Fibroblast of villous mesenchyme (primary cell): ENCODE measurements at places on chromosomes 16 and 17.

DNA sequence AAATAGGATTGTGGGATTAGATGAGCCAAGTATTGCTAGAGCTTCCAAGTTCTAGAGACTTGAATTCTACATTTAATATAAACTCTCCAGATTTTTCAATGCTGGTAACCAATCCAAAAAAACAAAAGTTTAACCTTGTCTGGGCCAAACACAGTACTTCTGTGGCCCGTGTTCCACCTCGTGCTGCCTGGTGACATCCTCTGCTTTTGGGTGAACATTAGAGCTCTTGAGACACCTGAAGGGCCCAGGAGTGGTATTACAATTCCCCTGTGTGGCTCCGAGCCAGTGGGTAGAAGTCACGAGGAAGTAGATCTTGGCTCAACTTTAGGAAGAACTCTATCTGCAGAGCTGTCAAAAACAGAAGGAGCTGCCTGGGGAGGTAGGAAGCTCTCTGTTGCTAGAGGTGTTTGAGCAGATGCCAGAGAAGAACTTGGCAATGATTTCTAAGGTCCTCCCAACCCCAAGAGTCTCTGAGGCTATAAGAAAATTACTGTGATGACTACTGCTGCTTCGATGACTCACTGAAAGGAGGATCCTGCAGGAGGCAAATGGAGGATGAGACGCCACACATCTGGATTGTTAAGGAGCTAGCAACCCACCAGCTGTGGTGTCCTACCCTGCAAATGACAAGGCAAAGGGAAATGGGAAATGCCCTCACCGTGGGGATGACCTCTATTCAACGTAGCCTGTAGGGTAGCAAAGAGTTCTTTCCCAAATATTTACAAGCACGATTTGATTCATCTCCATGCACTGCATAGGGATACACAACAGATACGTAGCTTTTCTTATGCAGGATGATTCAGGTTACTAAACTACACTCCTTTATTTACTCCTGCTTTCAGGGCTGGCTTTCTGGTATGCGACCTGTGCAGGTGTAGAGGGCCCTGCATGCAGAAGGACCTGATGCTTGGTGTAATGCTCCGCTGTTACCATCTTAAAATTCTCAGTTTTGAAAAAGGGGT is 45.8 kb upstream of the GAS7 start:
- DNase-seq: peak; percentile 39

DNA sequence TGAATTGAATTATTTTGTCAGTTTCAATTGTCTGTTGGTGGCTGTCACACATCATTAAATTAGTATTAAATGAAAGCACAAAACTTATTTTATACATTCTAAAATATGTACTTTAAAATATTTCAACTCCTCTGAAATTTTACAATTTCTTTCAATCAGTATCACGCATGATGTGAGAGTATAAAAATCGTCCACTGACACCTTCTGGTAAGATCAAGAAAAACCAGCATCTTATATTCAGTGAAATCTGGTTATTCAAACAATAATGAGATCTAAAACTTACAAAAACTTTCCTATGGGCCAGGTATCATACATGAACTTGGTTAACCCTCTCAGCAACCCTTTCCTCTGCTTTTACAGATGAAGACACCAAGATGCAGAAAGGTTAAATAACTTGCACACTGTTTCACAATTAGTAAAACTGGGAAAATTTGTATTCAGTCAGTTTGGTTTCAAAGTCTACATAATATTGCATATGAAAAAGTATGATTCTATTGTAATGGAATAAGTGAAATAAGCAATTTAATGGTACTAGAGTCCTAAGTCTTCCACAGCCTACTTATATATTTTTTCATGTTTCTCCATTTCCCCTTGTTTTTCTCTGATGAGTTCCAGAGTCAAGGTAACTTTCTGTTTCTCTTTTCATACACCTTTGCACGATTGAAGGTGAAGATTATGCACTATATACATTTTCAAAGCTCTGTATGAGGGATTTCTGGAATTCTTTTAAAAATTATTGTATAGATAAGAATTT is 58.7 kb downstream of the EFCAB5 start:
- no peak for DNase-seq

DNA sequence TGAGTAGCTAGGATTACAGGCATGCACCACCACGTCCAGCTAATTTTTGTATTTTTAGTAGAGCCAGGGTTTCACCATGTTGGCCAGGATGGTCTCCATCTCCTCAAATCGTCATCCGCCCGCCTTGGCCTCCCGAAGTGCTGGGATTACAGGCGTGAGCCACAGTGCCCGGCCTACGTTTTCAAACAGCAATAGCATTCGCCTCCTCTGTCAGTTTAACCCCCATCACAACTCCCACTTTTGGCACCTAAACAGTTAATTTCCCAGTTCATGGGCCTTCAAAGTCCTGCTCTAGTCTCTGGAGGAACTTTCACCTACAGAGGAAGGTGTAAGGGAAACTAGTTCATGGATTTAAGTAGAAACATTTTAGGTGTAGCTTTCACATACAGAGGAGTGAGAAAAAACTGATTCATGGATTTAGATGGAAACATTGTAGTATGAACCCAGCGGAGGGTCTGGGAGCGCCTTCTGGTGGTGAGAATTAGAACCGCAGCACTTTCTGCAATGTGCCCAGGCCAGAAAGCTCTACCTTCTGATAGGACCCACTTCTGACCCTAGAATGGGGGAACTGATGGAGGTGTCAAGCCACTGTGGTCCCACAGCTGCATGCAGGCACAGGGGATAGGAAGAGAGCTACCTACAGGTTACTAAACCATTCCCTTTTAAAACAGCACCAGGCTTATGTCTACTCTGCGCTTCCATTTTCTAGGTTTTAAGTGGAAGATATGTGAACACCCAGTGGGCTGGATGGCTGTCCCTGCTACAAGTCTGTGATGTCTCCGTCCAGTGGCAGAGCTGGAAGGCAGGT is 12.0 kb upstream of the MEOX1 start:
- peak; percentile 63 for DNase-seq

- no peak for DNase-seq
Measured at GRCh38 chr17:42566215-42566882, 551 bp upstream of the MLX start.

DNA sequence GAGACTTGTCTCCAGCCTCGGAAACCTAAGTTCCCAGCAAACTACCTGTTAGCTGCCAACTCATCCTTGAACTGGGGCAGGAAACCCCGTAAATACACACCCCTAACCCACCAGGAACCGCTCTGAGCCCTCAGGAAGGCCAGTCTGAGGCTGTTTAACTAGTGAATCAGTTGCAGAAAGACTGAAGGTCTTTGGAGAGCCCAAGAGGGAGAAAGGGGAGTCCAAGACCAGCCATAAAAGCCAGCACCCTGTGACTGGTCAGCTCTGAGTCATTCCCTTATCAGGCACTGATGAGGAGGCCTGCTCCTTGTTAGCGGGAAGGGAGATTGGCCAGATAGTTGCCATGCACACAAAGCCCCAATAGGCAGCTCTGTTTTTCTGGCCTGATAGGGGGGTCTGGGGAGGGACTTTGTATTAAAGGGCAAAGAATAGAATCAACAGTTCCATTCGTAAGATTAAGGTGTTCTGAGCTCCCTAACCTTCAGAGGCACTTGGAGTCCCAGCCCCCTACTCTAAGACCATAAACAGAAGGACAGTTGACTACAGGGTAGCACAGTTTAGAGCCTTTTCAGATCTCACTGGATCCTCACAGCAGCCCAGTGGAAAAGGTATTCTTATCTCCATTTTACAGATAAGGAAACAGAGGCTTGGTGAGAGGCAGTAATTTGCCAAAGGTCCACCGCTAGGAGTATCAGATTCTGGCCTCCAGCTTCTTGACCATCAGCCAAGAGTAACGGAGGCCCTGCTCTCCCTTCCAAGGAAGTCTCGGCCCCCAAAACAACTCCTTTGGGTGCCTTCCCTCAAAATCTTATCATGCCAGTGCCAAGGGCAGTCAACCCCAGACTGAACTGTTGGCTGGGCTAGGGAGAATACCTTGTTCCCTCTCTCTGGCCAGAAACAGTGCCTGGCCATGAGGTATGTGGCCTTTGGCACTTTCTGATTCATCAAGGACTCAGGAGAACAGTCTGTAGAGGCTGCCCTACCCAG is 2.2 kb upstream of the KRT19 start:
- peak; percentile 96 for DNase-seq

DNA sequence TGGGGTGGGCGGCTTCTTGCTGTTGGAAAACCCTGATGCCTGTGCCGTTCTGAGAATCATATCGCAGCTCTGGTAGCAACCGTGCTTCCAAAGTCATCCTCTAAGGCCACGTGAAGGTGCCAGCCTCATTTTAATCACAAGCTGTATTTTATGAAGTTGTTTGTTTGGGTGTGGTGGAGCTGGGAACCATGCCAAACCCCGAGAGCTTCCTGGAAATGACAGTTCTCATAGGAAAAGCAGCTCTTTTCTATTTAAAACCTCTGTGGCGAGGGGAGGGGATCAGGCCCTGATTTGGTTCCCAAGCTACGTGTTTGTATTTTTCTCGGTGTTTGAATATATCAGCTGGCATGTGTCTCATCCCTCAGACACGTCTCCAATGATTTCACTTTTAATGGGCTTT is 21.7 kb downstream of the KNOP1 start:
- DNase-seq: peak; percentile 98

GRCh38 chr17:76537578-76538280 is at the start of gene CYGB:
Gene CYGB, minus strand, starts transcription at chr17:76537709. Its CDS starts 167 bp downstream, at chr17:76537542.
- peak; percentile 86 for DNase-seq

DNA sequence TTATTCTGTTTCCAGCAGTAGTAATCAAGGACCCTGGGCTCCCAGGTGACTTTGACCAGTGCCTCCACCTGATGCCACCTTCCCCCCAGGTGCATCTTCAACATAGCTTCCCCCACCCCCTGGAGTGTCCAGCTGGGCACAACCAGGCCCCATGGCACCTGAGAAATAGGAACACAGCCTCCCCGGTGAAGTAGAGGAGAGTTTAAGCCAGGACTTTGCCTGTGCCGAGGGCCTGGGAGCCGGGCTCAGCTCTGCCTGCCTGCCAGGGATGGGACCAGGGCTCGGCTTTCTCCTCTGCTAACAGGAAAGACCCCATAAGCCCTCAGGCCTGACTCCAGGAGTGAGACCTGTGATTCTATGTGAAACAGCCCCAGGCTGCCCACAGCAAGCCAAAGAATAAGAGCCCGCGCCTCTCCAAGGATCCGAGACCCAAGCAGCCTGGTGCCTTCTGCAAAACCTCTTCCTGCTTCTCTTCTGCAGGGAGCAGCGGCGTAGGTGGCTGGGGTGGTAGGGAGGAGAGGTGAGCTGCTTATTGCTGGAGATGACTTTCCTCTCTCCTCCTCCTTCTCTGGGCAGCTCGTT is 16.4 kb upstream of the RBFOX3 start:
- no peak for DNase-seq

- DNase-seq: no peak
Measured at GRCh38 chr16:9499941-9500593, 408.6 kb downstream of the HAPSTR1 start.

GRCh38 chr17:80428796-80429195 is 13.8 kb downstream of the ENDOV start:
- no peak for DNase-seq

DNA sequence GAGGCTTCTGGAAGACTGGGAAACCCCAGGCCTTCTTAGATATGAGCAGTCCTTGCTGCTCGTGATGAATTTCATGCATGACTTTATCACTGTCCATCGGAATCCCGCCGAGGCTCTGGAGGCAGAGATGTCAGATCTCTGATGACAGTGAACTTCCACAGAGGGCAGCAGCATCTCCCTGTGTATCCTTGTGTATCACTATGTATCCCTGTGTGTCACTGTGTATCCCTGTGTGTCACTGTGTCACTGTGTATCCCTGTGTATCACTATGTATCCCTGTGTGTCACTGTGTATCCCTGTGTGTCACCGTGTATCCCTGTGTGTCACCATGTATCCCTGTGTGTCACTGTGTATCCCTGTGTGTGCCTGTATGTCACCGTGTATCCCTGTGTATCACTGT is 160.2 kb upstream of the CHMP6 start:
- DNase-seq: no peak

- no peak for DNase-seq
Measured at GRCh38 chr17:35313875-35314409, 59.5 kb downstream of the SLFN11 start.

- peak; percentile 63 for DNase-seq
Measured at GRCh38 chr17:14302091-14302430, 1.2 kb downstream of the HS3ST3B1 start.

DNA sequence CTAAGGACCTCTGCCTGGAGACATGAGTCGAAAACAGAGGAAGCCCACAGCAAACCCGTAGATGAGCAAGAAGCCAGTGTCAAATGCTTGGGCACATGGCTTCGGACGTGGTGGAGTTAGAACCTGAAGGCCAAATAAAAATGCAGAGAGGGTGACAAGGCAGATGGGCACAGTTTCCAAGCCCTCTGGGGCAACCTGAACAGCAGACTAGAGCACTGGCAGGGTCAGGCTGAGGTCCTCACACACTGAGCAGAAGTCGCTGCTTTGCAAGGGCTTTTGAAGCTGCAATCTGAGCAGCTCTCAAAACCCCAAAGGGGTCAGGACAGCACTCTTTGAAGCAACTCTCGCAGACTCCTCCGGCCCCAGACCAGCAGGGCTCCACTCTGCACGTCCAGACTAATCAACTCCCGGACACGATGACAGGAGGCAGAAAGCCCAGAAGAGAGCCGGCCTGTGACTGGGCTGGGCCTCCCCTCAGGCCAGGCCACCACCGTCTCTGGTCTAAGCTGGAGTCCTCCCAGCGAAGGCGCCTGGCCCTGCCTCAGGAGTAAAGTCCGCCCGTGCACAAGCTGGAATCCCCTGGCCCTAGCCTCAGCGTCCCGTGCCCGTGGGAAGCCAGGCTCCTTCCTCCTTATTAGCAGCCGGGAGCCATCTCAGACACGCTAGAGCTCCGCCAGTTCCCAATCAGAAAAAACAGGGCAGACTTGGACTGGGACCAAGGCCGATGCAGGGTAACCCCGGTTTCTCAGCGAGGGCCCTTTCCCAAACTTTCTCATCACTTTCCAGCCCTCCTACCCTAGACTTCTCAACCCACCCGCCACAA is 924 bp downstream of the SMARCD2 start:
- DNase-seq: peak; percentile 56

GRCh38 chr16:77113835-77114234 is 77.2 kb upstream of the MON1B start:
- no peak for DNase-seq

GRCh38 chr17:40498281-40499084 is 2.9 kb downstream of the TNS4 start:
- no peak for DNase-seq

DNA sequence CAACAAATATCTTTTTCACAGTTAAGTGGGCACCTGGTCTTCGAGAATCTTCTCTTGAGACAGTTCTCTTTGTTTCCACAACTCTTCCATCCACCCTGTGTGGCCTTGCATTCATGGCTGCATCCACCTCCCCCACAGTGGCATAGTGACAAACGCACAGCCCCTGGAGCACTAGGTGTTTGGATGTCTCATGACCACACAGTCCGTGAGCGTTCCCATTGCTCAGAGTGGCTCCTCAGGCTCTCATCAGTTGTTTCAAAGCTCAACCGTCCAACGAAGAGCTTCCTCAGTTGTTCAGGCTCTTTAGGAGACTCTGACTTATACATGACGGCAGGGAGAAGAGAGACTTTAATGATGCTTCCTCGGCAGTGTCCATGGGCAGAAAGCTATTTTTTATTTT is 191.6 kb downstream of the CDRT15L2 start:
- DNase-seq: no peak

- no peak for DNase-seq
Measured at GRCh38 chr16:27482397-27483087, 67.2 kb downstream of the GTF3C1 start.

GRCh38 chr17:59505610-59506276 is 59.7 kb upstream of the DHX40 start:
- DNase-seq: no peak

- peak; percentile 91 for DNase-seq
Measured at GRCh38 chr17:37392024-37392590, 14.5 kb downstream of the ACACA start.
